ENCODE measurements at places on chromosomes 11 and 22.

DNA sequence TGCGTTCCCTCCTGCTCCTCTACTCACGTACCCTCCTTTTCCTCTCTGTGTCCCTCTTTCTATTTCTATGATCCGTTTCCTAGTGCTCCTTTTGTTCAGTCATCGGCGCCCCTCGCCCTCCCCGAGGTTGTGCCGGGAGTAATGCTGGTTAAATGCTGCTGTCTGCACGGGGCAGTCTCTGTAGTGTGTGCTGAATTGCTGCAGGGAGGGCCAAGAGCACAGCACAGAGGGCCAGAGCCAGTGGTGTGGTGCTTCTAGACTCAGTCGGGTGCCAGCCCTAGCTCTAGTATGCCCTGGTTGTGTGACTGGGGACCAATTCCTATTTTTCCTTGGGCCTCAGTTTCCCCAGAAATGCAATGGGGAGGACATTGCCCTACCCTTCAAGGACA is 98.3 kb downstream of the PKNOX2 start:
- no peak for DNase-seq

- no peak for DNase-seq
Measured at GRCh38 chr11:404551-405264, 10.1 kb downstream of the SIGIRR start.

- DNase-seq = no peak
Measured at GRCh38 chr11:62747475-62748160, 6.3 kb downstream of the ZBTB3 start.

GRCh38 chr11:46674463-46675287 is 25.7 kb downstream of the ARHGAP1 start:
- no peak for DNase-seq

DNA sequence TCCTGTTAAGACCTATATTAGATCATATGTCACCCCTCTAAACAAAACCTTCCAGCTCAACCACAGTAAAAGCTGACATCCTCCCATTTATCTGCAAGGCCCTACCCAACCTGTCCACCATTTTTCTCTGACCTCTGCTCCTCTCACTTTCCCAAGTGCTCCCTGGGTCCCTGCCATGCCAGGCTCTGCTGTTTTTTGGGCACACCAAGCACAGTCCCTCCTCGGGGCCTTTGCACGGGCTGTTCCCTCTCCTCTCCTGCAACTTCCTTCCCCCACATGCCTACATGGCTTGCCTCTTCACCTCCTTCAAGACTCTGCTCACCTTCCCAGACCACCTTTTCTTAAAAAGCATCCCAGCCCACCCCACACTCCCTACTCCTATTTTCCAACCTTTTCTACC is 9.8 kb downstream of the TST start:
- no peak for DNase-seq

- DNase-seq = no peak
Measured at GRCh38 chr11:69907611-69908010, 88.4 kb upstream of the FGF3 start.

DNA sequence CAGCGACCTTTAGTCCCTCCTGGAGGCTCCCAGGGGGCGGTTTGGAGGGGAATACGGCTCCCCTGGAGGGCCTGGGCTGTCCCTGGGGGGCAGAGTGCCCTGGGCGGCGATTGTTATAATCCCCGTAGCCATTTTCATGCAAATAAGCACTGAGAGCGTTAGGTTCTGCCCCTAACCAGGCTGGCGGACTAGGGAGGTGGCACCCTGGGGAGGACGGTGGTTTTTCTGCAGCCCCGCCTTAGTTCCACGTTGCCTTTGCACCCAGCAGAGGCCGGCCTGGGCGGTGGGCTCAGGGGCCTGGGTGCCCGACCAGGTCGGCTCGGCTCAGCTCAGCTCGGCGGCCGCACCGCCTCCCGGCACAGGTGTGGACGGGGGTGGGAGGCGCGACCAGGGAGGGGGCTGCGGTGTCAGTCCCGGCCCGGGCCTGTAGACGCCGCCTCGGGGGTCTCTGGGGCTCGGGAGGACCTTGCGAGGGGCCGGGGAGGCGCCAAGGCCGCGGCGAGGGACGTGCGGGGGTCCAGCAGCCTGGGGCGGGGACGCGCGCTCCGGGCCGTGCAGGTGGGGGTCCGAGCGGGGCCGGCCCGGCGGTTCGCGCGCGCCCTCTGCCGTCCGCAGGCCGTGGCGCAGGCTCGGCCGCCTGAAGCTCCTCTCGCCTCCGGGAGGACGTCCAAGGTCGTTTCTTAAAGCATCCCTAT is 2.3 kb upstream of the DUSP8 start:
- DNase-seq = no peak
